Naive B cell (primary cell): ENCODE measurements at places on chromosomes 3 and 15.
A peak's percentile ranks its signal among the peaks of the same experiment; 100 is the strongest.

DNA sequence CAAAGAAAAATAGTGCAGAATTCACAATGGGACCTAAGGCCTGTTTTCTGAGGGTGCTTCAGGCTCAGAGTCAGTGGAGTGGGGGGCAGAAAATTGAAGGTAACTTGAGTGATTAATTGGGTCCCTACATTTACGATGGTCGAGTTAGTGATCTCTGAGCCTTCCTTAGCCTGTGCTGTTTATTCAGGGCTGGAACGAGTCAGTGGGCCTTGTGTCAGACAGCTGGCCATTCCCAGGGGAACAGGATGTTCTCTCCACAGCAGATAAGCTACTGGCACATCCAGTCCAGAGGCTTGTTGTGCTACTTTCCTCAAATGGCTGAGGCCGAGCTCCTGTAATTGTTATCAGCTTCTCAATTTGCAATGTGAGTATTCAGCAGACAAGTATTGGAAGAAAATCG, 29.2 kb upstream of the CNTN3 start:
- no peak for DNase-seq

DNA sequence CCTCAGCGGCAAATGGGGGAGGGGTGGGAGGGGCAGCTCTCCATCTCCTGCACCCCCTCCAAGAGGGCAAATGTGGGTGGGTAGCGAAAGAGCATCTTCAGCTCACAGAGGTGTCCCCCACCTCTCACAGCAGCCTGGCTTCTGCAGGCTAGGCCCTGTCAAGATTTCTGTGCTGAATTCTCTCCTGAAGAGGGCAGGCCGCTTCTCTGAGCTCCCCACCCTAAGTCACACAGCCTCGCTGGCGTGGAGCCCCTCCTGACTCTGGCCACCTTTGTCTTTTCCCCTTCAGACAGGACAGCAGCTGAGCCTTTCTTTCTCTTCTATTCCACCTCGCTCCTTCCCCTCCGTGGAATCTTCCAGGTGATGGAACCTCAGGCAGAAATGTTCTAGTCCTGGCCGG, 26.3 kb upstream of the ADAMTS7 start:
- DNase-seq, result no peak

DNA sequence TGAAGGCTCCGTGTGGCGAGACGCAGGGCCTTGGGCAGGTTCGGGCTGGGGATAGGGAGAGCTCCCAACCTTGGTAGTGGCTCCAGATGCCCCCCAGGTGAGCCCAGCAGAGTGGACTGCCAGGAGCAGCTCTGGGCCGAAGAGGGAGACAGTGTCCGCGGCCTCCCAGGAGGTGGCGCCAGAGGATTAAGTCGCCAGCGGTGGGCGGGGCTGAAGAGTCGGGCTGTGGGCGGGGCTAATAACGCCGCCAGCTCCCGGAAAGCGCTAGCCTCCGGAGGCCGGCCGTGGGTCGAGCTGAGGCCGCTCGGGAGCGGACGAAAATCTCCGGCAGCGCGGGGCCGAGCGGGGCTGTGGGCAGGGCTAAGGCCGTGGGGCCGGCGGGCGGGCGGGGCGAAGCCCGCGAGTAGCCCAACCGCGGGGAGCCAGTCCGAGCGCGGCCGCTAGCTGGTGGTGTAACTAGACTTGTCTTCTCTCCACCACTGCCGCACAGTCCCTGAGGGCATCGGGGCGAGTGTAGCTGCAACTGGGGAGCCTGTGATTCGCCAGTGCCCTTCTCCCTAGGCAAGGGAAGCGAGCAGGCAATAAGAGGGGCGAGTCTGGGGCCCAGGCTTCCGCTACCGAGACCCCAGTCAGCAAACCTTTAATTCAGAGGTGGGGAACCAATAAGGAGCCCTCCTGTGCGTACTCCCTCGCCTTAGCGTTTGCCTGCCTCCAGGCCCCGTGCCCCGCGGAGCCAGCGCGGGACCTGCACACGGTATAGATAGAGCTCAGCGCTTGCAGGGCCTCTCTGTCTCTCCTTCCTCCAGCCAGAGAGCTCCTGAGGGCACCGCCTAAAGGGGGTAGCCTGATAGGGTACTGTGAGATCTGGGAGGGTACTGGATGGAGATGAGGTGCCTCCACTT, 14.4 kb upstream of the BSN start:
- DNase-seq, result peak; percentile 88

DNA sequence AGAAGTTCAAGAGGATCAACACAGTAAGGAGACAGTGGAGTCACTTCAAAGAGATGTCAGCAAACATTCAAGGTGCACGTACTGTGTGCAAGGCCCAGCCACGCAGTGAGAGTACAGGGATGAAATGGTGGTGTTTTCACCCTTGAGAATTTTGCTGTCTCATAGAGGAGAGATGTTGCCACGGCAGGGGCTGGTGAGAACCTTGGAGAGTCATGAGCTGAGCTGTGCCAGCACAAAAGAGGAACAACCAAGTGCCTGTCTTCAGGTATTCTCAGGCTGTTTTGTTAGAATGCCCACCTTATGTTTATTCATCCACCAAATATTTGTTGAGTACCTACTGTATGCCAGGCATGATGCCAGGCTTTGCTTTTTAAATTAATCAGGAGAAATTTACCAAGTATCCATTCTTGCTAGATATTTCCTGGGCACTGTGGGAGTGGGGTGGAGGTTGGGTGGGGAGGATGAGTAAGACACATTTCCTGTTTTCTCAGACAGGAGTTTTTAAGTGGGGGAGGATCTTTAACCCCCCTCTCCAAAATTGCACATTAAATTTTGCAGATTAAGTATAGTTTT, 72.6 kb downstream of the SLC6A11 start:
- DNase-seq, result no peak

GRCh38 chr15:55289011-55289745, 435 bp downstream of the RAB27A start:
- DNase-seq, result peak; percentile 25

DNA sequence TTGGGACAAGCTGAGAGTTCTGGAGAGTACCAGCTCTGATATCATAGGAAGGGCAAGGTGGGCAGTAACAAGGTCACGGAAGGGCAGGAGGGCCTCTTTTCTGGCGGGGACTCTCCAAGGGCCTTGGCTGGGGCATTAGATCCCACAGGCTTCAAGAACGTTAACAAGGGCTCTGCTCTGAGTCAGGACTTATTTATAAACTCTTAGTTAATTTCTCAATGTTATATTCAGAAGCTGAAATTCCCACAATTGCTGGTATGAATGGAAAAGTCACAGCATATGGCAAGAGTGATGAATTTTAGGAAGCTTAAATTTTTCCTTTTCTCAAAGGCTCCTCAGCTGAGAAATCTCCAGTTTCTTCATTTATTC, 320.2 kb upstream of the TBC1D5 start:
- no peak for DNase-seq

- peak; percentile 20 for DNase-seq
Observed at GRCh38 chr3:16589867-16590624, 15.2 kb downstream of the DAZL start.

DNA sequence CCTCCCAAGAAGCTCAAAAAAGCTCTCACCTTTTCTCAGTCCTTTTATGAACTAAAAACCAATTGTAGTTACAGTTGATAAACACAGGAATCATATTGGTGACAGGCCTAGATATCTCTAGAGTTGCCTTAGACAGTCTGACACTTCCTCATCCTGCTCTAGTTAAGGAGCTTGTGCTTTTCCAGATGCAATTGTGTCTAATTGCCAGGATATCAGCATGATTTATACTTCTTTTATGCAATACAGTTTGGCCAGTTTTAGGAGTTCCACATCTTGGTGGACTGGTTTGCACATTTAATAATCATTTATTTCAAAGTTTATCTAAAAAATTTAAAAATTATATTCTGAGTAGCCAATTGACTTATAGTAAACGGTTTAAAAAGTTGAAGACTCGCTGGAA, 95.7 kb downstream of the DUT start:
- no peak for DNase-seq

GRCh38 chr3:3177861-3178497, 1.5 kb downstream of the CRBN start:
- no peak for DNase-seq

DNA sequence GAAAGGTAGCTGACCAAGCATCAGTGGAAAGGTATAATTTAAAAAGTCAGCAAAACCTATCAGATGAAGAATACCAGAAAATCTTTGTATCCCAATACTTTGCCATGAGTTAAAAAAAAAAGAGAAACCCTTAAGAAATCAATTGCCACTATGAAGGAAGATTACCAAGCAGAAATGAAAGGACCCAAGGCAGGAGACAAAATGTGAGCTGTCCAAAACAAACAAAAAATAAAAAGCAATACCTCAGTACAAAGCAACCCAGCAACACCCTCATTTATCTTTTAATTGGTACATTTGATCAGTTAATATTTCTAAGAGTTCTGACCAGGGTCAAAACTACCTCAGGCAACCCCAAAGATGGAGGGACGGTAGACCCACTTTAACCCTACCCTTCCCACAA, 65.3 kb downstream of the MOBP start:
- DNase-seq, result no peak

DNA sequence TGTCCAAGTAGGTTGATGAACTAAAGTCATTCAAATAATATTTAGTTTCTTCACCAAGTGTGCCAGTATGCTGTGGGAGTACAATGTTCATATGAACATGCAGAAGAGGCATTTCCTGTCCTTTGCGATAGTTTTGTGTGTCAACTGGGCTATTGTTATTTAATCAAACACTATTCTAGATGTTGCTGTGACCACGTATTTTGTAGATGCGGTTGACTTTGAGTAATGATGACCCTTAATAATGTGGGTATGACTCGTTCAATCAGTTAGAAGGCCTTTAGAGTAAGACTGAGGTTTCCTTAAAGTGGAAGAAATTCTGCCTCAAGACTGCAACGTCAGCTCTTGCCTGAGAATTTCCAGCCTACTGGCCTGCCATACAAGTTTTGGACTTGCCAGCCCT, 470.7 kb upstream of the CBLB start:
- no peak for DNase-seq

DNA sequence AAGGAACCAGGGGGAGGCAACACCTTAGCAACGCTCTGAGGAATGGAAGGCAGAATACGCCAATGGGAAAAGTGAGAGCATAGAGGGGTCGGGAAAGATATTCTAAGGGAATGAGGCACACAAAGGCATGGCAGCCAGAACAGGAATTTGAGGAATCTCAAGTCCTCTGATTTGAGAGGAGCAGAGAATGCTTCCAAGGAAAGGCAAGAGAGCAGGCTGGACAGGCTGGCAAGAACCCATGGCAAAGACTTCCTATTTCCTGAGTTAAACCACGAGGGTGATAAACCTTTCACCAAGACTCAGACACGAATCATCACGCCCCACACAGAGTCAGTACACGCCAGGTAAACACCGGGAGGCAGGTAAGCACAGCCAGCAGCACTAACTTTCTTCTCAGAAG, 109.8 kb downstream of the IGF2BP2 start:
- DNase-seq, result no peak

GRCh38 chr3:72439321-72440183, 408.7 kb downstream of the SHQ1 start:
- DNase-seq, result no peak

- no peak for DNase-seq
Observed at GRCh38 chr3:172313671-172314070, 134.6 kb downstream of the GHSR start.

- no peak for DNase-seq
Observed at GRCh38 chr15:41795996-41796856, 21.9 kb downstream of the MAPKBP1 start.

DNA sequence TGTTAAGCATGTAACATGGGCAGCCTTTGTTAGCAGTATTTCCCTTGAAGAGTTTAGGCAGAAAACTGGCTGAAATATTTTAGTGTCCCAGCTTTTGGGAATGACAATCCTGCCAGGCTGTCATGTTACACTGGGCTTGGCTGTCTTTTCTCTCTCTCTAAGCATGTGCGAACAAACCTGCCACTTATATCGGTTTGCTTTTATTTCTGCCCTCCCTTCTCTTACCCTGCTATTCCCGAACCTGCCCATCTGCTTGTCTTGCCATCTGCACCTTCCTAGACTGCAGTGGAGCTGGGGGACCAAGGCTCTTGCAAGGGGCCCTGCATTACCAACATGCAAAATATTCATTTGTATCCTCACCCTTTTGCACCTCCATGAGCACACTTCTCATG, 339.6 kb downstream of the EPHB1 start:
- DNase-seq, result no peak

DNA sequence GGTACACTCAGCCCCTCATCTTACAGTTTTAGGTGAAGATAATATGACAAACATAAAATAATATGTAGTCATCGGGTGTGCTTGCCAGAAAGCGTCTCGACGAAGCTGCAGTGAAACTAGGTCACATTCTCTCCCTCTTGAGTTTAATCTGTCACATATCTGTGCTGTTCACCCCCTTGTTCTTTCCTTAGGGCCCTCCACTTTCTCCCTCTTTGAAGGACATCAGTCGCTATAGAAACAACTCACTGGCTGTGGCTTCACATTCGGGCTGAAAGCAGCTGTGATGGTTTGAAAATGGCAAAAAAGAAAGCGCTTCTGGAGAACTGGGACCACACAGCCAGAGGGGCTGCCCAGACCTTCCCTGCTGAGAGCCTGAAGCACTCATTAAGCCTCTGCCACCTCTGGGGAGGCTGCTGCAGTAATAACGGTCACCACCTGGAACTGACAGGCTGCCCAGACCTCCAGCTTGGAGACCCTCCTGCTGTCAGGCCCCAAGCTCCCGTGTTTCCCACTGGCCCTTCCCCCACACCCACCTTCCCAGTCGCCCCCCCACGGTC, 50.3 kb downstream of the ABTB1 start:
- no peak for DNase-seq

DNA sequence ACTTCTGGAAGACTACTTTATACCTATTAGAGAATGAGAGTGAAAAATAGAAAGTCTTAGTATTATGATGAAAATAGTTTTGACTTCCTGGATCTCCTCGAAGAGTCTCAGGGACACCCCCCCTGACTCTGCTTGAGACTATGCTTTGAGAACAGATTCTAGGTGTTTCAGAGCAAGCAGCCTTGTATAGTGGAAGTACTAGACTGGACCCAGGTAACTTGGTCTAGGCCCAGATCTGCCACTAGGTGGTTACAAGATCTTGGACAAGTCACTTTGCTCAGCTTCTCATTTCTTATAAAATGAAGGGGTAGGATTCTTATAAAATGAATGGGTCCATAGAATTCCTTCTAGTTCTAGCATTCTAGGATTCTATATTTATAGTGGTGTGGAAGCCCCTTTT, 9.1 kb downstream of the ABHD5 start:
- DNase-seq, result no peak

GRCh38 chr3:135565546-135565945, 400.0 kb upstream of the PPP2R3A start:
- DNase-seq, result no peak

DNA sequence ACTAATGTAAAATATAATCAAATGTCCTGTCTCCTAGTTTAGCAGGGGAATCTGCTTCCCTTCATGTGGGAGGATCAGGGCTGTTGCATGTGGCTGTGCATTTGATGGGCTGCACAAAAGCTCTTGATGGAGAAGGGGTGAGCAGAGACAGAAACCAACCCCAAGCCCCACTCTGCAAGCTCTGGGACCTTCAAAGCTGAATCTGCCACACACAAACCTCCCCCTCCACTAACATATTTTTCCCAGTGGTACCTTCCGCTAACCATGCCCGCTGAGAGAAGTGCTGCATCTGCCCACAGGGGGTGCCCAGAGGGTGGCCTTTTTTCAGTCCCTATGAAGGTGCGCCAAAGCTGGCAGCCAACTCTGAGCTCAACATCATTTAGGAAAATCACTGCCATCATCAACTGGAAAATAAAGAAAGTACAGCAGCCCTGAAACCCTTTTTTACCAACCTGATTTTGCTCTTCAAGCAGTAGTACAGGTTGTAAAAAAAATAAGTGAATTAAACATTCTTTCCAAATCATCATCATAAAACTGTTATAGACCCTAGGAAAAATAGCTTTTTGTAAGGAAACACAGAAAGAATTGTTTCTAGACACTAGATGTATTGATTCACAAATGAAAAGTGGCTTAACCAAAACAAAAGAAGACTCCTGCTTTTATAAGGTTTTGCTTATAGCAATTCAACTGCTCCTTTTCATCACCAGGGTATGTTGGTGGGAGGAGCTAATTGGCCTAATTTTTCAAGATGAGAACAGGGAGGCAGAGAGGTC, 97.0 kb downstream of the HHLA2 start:
- DNase-seq, result no peak
